Fibroblast of skin of right biceps (primary cell): ENCODE measurements at places on chromosomes 2 and 18.

DNA sequence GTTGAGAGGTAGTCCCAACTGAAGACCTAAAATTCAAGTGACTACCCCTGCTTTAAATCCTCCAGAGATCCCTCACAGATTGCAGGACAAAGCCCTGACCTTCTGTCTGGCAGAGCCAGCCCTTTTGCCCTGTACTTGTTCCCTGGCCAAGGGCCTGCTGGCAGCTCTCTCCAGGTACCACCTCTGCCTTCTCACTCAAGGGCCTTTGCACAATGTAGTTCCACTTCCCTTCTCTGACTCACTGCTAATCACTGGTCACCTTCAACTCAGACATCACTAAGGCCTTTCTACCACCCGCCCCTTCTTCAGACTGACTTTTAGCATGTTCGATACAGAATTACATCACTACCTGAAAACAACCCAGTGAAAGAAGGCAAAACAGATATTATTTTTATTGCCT lies 411.0 kb downstream of the TMEM182 start:
- no peak for DNase-seq

GRCh38 chr2:239274391-239275043 lies 126.3 kb downstream of the HDAC4 start:
- DNase-seq: peak; percentile 89

GRCh38 chr2:84875213-84875560 lies 5.7 kb downstream of the TRABD2A start:
- DNase-seq: no peak

- no peak for DNase-seq
Observed at GRCh38 chr18:6221602-6222014, 193.1 kb downstream of the L3MBTL4 start.

- peak; percentile 10 for DNase-seq
Observed at GRCh38 chr2:1887915-1888314, 143.6 kb upstream of the PXDN start.

DNA sequence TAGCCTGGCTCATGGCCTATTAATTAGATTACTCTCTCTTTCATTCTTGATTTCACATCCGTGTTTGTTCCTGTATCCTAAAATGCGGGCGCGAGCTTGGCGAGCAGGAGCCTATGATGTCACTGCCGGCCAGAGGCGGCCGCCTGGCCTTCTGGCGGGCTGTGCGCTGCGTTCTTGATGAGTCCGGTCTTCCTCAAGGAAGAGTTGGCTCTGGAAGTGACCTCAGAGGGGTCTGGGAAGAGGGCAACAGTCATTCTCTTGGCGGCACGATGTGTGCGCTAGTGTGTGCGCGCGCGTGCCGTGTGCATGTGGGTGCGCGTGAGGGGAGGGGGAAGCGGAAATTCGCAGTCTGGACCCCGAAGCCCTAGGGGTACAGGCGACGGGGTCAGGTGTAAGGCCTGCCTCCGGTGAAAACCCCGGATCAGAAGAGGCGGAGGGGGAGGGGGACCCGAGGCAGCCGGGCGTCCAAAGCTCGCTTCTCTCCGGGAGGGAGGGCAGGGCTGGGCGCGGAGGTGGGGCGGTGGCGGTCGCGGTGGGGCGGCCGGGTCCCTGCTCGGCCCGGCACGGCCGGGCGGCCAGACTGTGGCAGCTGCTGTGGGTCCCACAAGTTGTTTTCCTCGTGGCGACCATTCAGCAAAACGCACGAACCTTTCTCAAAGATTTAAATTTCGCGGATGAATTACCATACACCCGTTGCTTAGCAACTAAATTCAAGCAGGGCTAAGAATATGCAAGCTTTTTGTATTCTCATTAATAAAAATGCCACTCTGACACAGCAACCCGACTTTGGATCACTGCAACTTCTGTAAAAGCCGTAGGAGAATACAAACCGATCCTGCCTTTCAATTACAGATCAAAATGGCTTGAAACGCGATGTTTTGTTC lies 8.4 kb downstream of the POU3F3 start:
- DNase-seq: no peak

GRCh38 chr2:168054657-168055056 lies 192.7 kb downstream of the STK39 start:
- no peak for DNase-seq

- no peak for DNase-seq
Observed at GRCh38 chr2:235041918-235042575, 90.2 kb downstream of the SH3BP4 start.

GRCh38 chr2:44342854-44343253 lies 18.4 kb downstream of the PREPL start:
- peak; percentile 9 for DNase-seq

DNA sequence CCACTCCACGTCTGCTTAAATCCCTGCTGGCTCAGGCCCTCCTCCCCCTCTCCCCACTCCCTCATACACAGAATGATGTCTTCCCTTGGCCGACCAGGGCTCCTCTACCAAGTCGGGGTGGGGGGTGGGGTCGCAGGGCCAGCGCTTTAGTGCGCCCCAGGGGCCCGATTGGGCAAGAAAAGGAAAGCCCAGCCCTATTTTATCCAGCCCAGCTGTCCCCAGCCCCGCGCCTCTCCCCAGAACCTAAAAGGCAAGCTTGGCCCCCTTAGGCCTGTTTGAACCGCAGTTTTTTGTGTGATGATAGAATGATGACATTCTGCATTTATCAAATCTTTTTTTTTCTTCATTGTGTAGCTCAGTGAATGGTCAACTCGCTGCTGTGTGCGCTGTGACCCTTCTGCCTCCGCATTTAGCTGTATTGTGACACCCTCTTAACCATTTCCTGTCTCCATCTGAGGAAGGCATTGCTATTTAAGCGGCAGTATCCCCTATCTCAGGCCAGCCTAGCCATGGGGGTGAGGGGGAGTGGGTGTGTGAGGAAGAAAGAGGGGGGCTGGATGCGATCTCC lies 231.4 kb downstream of the HAUS1 start:
- peak; percentile 12 for DNase-seq

- DNase-seq: no peak
Observed at GRCh38 chr2:220335591-220335915, 708.1 kb downstream of the SLC4A3 start.

GRCh38 chr2:99158599-99158998 lies 3.8 kb downstream of the LIPT1 start:
- no peak for DNase-seq

DNA sequence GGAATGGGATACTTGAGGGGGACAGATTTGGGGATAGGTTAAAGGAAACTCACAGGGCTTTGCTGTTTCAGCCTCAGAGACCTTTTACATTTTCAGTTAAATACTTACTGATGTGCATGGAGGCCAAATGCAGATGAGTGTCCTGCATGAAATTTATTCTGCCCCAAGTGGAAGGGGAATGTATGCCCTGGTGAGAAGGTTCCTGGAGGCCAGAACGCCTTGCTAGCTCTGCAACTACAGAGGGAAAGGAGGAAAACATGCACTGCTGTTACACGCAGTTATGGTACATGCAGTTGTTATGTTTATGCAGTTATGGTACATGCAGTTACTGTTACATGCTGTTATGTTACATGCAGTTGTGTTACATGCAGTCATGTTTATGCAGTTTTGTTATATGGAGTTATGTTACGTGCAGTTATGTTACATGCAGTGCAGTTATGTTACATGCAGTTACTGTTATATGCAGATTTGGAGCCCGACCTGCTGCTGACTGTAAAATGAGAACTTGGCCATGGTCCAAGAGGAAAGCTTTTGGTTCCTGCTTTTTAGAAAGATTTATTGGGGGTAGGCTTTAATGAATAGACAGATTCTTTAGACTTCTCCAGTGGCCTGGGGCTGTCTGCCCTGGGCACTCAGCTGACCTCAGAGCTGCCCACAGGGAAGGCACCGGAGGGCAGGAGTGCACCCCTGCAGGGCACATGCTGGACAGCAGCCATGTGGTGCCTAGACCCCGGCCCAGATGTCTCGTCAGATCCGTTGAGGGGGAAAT lies 84.1 kb downstream of the LDLRAD4 start:
- DNase-seq: peak; percentile 16

GRCh38 chr2:58853420-58853819 lies 612.3 kb upstream of the FANCL start:
- peak; percentile 6 for DNase-seq
